ENCODE measurements at places on chromosomes 13 and 19.

DNA sequence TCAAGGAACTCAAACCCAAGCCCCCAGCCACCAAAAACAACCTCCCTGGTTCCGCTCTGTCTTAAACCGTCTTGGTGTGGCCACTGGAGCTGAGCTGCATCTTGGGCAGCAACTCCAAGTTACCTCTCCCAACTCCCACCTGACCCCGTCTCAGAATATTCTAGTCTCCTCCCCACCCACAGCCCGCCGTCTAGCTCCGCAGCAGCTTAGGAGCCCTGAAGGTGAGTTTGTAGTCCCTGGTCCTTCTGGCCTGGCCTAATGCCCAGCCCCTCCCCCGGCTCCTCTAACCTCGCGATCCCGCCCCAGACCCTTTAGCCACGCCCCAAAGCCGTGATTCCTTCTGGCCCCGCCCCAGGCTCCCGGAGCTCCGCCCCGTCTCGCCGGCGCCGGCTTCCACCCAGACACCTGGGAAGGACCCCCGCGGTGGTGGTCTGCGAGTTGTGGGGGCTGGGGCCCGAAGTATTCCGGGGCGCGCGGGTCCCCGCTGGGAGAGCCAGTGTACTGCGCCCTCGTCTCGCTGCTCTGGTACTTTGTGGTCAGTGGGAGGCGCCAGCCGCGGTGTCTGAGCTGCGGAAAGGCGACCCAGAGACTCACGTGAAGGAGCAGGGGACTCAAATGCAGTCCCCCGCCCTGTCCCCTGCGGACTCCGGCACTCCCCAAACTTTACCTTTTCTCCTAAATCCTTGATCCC is 2.5 kb upstream of the LHB start:
- DNase-seq: peak; percentile 55

DNA sequence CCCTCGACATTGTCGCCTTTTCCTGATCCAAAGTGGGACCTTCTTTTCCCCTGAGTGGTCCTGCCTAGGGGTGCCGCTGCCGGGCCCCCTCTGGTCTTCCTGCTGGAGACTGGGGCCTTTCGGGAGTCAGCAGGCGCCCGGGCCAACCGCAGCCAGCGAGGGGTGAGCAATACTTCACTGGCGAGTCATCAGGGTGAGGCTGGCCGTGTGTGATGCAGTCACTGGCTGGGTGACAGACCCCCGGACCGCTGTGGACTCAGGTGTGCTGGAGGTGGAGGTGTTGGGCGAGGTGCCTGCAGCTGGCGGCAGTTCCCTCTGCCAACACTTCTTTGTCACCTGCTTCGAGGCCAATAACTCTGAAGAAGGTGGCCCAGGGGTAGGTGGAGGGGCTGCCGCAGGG is 1.5 kb upstream of the CGB5 start:
- DNase-seq: no peak

GRCh38 chr19:39342647-39343305 is 555 bp downstream of the SAMD4B start:
- DNase-seq: no peak

- no peak for DNase-seq
Observed at GRCh38 chr13:109235901-109236300, 550.5 kb downstream of the IRS2 start.

GRCh38 chr19:7554565-7554964 is 19.0 kb downstream of the PNPLA6 start:
- no peak for DNase-seq

DNA sequence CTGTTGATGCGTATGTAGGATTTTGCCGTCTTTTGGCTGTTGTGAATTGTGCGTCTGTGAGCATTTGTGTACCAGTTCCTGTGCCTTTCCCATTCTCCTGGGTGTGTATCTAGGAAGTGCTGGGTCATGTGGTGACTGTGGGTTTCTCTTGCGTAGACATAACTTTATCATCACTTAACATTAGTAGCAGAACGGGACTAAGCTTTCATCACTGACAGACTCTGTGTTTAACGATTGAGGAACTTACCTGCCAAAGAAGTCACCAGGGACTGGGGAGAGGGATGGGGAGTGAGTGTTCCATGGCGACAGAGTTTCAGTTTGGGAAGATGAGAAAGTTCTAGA is 15.0 kb downstream of the FZR1 start:
- DNase-seq: no peak

DNA sequence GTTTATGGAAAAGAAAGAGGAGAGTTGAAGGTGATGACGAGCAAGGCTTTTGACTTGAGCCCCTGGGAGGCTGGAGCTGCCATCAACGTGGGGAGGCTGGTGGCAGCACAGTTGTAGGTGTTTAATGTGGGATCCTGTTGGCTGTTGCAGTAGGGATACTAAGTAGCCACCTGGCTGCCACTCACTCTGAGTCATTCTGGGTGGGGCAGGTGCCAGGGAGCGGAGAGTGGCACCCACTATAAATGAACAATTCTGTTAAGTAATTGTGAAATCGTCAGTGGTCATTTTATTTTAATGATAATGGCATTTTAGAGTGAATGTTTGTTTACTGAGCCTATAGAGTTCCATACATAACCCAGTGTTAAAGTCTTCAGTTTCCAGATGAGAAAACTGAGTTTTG is 9.8 kb downstream of the ZNF317 start:
- DNase-seq: no peak

DNA sequence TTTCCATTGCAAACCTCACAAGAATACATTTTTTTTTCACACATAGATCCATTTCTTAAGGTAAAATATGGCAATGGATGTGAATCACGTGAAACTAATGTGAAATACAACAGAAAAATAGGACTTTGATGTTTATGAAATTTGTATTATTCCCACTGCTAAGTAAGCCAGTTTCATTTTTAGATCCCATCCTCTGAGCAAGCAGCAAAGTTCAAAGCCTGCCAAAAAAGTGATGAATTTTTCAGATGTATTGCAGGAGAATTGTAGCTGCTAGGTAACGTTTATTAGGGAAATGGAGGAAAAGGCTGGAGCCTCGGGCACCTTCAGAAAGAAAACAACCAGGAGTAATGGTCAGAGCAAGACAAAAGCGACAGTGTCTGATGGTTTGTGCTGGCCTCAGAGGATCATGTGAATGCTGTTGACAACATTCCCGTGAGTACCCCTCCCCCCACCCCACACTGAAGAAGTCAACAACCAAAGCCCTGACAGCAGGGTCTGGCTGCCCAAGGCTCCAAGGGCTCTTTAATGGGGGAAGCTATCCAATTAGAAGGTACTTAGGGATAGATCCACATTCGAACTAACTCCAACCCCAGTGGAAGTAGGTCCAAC is 95.5 kb downstream of the OXGR1 start:
- DNase-seq: no peak

DNA sequence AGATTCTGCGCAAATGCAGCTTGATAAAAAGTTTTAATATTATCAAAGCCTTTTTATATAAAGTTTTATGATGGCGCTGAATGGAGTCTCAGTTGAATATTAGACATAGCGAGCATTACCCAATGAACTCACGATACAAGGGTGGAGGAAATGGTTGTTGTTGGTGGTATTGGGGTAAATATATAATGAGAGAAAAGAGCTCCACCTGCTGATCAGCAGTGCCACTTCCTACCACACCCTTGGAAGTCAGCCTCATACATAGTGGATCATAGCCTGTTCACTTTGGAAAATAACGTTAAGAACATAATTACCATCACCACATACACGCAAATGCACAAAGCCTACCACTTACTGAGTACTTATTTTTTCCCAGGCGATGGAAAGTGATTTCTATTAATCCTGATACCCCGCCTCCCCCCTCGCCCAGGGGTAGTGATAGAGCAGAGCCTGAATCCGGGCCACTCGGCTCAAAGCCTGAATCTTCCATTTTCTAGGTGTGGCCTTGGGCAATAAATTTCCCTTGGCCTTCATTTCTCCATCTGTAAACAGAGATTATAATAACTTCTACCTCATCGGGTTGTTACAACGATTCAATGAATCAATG is 358.3 kb downstream of the KLF5 start:
- peak; percentile 15 for DNase-seq

GRCh38 chr13:45481688-45482087 is 16.9 kb downstream of the COG3 start:
- no peak for DNase-seq

DNA sequence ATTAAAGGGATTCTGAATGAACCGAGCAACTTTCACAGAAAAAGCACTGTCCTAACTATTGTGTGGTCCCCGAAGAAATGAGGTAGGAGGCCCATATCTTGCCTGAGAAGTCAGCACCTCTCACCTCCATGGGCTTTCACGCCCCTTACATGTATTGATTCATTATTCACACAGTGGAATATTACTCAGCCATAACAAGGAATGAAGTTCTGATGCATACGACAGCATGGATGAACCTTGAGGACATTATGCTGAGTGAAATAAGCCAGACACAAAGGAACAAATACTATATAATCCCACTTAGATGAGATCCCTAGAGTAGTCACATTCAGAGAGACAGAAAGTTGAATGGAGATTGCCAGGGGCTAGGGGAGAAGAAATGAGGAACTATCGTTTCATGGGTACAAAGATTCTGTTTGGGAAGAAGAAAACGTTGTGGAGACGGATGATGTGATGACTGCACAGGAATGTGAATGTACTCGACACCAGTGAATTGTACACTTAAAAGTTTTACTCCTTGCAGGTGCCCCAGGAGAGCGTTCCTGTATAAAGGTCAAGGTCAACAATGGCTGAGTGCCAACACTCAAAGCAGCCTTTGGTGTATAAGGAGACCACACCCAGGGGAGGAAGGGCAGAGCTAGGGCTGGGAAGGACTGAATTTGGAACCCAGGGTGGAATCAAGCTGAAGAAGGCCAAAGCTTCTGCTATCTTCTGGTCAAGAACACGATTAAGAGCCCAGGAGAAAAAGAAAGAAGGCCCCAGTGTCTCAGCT is 22.5 kb downstream of the ZIC5 start:
- DNase-seq: no peak

DNA sequence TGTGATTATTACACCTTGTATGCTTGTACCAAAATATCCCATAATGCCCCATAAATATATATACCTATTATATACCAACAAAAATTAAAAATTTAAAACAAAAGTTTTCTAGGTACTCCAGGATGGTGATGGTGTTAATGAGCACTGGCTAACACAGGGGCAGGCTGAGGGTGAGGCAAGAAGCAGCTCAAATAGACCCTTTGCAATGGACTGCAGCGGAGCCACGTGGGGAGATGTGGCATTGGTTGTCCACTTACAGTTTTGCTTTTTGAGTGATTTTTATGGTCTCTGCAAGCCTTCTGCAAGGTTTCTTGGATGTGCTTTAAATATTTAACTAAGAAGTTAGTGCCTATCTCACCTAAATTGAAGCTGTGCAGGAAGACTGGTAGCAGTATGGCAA is 132.9 kb downstream of the RAP2A start:
- no peak for DNase-seq

DNA sequence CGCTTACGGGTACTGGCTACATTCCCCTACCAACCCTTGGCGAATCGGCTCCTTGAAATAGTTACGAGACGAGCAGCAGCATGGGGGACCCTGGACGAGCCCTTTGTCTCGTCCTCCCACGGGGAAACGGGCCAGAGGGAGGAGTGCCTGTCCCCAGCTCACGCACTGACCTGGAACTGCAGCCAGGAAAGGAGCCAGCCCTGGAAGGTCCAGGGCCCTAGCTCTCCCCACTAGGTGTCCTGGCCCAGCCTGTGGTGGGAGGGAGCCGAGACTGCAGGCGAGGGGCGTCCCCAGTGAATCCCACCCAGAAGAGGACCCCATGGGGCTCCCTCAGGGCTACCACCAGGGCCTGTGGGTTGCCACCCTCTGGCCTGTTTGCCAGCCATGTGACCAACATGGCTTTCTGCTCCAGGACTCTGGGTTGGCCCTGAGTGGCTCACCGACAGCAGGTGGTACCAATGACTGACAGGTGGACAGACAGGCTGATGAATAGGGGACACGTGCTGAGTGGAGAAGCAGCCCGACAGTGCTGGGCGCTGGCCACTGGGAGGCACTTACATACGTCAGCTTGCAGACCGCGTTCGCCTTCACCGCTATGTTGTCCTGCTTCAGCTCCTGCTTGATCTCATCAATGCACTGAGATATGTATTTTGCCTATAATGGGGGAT is 13.2 kb downstream of the AP3D1 start:
- DNase-seq: no peak

DNA sequence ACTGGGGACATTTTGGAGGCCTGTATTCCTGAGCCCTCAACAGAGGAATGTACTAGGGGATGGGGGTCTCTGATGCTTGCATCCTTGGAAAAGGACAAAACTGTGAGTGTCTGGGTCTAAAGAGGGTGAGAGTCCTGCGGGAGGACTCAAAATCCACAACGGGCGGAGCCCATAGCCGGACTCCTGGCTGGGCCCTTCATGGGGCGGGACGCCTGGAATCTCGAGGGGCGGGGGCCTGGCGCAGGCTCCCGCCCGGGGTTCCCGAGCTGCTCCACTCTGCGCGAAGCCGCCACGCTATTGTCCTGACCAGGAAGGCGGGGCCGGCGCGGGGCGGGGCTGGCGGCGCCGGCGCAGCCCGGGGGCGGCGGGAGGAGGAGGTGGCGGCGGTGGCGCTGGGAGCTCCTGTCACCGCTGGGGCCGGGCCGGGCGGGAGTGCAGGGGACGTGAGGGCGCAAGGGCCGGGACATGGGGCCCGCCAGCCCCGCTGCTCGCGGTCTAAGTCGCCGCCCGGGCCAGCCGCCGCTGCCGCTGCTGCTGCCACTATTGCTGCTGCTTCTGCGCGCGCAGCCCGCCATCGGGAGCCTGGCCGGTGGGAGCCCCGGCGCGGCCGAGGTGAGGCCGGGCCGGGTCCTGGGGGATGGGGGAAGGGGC is at the start of gene APLP1:
APLP1 (plus strand) TSS at position 403 of the 651 bp plus-strand sequence; CDS start at position 466, 63 bp downstream.
- no peak for DNase-seq

- no peak for DNase-seq
Observed at GRCh38 chr19:15248106-15248505, 15.9 kb upstream of the EPHX3 start.

DNA sequence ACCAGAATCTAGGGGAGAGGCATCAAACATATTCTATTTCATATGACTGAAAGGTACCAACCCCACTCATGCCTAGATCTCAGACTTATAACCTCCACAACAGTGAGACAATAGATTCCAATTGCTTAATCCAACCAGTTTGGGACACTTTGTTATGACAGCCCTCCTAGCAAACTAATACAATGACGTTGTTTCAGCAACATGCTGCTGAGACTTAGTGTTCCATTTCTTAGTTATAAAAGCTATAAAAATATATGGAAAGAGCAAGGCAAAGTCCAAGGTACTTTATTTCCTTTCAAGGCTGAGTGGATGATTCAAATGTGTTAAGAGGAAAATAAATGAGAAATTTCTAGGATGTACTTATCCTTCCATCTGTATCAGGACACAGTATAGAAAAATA is 352.0 kb downstream of the FGF14 start:
- no peak for DNase-seq

- DNase-seq: no peak
Observed at GRCh38 chr13:32852526-32852925, 163.7 kb upstream of the KL start.

GRCh38 chr13:58583966-58584365 is 952.4 kb downstream of the PCDH17 start:
- DNase-seq: no peak

Data from KBM-7 (cell line).